ENCODE measurements at places on chromosomes 12 and 14.

GRCh38 chr12:110270125-110270962, 10.7 kb upstream of the ATP2A2 start:
- no peak for DNase-seq

- no peak for DNase-seq
Measured at GRCh38 chr12:64631197-64631596, 20.9 kb downstream of the RASSF3 start.

DNA sequence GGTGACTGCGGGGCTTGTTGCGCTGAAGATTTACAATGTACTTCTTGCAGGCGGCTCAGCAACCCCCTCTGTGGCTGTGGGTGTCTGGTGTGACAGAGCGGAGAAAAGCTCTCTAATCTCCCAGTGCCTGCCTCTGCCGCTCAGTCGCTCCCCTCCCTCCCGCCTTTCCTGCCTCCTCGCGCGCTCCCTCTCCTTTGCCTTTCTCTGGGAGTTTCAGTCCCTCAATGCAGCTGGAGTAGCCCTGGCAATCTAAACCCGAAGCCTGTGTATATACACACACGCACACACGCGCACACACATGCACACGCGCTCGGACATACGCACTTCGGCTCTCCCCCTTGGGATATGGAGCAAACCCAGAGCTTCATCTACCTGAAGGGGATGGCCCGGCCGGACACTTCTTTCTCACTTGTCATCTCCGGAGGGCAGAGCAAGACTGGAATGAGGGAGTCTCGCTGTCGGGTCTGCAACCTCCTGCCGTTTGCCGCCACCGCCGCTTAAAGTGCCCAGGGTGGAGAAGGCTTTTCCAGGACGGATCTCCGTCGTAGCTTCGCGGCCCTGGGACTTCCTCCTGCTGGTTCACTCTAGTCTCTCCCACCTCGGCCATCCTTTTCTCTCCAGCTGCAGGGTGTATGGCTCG, 599 bp upstream of the TRHDE start:
- peak; percentile 8 for DNase-seq

- no peak for DNase-seq
Measured at GRCh38 chr14:53381895-53382294, 228.8 kb upstream of the DDHD1 start.

- no peak for DNase-seq
Measured at GRCh38 chr12:2083008-2083407, 30.2 kb downstream of the CACNA1C start.

DNA sequence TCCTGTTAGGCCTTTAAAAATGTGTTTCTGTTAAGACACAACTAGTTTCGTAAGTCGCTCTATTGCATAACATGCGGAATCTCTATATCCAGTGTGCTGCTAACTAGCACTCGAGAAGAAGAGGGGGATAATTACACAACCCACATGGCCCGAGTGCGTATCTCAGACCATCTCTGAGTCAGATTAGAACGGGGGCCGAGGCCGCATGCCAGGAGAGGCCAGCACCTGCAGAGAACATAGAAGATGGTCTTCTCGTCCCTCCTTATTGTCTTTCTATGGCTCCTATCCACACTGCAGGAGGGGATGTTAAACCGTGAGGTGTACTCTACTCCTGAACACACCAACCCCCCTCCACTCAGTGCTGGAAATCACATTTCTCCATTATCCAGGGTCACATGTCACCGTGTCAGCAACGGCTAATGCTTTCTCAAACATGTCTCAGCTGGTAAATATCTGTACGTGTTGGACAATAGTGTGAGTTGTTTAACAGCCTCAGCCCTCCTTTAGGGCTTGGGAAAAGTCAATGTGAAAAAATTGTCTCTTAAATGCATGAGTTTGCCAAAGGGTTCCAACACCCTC, 56.3 kb downstream of the CCDC88C start:
- DNase-seq = no peak

DNA sequence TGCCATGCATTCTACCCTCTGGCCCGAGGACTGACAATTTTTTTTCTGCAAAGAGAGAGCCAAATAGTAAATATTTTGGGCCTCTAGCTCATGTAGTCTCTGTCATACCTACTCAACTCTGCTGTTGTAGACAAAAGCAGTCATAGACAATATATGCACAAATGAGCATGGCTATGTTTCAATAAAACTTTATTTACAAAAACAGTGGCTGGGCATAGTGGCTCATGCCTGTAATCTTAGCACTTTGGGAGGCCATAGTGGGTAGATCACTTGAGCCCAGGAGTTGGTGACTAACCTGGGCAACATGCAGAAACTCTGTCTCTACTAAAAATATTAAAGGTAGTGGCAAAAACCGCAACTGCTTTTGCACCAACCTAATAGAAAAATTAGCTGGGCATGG, 153.7 kb upstream of the BTG1 start:
- DNase-seq = no peak
